ENCODE measurements at places on chromosomes 7 and 10.

- DNase-seq = no peak
Observed at GRCh38 chr10:62147425-62147824, 121.2 kb downstream of the RTKN2 start.

DNA sequence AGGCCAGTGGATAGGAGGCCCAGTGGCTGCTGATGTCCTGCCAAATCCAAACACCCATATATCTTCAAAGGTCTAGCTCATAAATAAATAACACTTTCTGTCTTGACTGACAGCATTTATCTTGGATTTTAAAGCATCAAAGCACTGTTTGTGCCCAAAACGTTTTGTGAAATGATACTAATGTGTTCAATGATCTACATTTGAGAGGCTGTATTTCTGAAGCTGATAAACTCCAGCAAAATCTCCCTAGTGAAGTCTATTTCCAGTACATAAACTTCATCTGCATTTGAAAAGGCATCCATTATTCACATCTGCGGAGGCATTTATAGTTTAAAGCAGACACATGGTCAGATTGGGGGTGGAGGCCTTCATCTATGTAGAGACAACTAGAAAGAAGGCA is 276.3 kb downstream of the HPSE2 start:
- no peak for DNase-seq

DNA sequence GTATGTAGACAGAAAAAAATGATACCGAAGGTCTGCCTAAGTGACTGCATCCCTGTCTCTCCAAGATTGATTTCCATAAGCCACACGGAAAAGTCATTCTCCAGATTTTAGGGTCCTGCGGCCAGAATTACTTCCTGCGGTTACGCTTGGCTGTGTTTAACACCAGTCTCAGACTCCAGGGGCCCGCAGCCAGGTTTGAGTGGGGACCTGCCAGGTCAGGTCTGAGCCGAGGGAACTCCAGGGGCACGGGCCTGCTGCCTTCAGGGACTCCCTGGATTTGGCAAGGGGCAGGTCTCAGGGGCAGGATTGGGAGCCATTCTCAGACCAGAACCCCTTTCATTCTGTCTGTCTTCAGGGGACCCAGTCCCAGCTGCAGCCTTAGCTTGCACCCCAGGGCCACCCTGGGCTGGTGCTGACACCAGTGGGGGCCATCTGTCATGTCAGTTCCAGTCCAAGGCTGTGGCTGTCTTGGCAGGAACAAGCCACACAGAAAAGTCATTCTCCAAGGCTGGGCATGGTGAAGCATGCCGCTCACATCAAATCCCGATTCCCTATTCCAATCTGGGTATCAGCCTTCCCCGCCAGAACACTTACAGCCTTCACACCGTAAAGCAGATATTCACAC is 39.0 kb downstream of the TMEM120A start:
- DNase-seq = no peak

DNA sequence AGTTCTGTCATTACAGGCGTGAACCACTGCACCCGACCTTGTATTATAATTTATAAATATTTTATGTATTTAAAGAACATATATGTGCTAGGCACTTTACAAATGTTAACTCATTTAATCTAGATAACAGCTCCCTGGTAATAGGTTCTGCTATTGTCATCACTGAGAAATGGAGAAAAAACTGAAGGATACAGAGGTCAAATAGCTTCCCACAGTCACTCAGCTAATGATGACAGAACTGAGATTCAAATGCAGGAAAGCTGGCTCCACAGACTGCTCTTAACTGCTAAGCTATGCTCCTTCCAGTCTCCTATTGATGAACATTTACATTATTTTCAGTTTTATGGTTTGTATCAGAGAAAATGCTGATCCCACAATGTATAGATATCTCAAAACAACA is 28.9 kb downstream of the NXPH1 start:
- DNase-seq = no peak

- DNase-seq = no peak
Observed at GRCh38 chr7:69843653-69844052, 245.4 kb downstream of the AUTS2 start.

GRCh38 chr10:44576702-44577191 is 191.8 kb upstream of the CXCL12 start:
- DNase-seq = no peak

DNA sequence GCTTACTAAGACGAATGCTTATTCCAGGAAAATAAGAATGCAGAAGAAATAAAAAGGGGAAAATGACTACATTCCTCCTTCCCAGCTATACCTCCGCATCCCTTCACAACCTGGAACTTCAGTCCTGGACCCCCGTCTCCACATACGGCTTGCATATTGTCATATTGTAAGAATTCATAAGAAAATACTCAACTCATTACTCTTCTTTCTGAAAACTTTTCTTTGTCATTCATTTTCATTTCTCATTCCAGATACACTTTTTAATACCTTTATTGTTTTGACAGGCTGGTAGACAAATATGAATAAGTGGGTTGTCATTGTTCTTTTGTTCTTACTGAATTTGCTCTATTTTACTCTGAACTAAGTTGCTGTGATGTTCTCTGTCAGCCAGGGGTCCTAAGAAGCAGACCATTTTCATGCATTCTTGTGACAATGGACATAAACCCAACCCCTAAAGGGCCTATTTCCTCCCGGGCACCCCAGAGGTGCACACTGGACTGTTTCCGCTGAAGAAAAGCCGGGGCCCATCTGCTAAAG is 23.3 kb upstream of the SFTPA2 start:
- no peak for DNase-seq

DNA sequence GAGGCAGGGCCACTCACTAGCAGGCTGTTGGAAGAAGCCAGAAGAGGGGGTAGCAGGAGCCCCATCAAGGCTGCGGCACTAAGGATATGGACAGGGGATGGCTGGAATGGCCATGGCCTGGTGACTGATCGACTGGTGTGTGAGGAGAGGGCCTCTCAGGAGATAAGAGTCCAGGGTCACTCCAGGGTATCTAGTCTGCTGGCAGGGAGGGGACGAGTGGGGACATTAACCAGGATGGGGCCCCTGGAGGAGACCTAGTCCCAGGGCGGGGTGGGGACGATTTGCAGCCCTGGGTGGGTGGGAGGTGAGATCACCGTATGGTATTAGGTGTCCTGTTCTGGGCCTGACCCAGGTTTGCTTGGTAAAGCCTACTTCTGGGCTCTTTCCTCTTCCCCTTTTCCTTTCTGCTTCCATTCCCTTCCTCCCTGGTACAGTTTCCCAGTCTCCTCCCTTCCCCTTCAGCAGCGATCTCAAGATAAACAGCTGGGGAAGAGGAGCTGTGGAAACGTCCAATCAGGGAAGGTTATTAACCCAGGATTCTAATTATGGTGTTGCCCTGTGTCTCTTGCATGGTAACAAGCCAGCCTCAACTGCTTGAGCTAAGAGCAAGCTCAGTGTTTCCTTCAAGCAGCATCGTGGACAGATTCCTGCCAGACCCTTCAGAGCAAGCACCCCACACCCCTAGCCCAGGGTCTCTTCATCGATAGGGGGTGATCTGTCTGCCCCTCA is 233.2 kb downstream of the RPS24 start:
- DNase-seq = no peak

GRCh38 chr7:69067397-69067796 is 530.9 kb upstream of the AUTS2 start:
- no peak for DNase-seq

DNA sequence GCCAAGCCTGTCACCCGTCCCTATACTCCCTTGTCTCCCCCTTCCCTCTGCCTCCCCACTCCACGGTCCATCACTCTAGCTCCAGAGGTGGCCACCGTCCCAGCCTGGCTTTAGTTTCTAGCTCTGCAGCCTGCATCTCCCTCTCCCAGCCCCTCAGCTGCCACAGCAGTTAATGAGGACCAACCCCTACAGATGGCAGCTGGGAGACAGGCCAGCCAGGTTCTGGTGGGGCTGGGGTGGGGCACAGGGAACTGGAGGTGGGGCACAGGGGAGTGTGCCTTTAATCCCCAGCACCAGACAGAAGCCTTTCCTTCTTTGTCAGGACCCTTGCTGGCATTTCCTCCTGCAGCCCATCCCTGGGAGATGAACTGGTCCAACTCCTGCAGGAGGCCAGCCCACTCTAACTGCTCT is 21.1 kb downstream of the UNC5B start:
- no peak for DNase-seq

GRCh38 chr7:103129702-103130549 is 19.0 kb downstream of the NAPEPLD start:
- DNase-seq = no peak

DNA sequence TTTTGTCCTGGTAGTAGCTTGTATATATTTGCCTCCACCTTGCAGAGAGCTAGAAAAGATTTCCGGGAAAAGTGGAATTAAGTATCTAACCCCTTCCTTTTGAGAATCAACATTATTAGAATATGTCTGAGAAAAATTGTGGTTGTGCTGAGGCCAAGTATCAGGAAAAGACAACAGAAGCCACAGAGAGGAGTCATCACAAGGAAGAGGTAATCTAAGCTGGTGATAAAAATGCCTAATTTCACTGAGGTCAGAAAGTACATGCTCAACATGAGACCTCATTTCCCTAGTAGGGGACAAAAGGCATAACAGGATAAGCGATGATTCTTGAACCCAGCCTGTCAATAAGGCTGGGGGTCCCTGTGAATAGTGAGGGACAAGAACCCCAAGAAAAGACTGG is 97.0 kb upstream of the PDE1C start:
- DNase-seq = no peak

DNA sequence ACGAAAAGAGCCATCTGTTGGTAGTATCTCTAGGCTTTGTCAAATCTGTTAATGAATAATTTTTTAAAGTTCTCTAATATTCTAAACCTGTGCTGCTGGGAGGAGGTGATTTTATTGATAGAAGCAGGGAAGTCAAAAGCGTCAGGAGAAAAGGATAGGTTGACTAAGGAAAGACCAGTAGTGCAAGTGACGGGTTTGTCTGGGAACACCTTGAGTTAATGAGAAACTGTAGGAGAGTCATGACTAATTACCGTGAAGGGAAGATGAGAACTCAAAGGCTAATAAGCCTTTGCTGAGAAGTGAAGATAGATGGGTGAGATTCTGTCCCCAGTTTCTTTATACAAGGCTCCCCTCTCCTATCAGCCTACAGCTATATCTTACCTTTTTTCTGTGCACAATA is 5.0 kb upstream of the PDK4 start:
- DNase-seq = no peak

DNA sequence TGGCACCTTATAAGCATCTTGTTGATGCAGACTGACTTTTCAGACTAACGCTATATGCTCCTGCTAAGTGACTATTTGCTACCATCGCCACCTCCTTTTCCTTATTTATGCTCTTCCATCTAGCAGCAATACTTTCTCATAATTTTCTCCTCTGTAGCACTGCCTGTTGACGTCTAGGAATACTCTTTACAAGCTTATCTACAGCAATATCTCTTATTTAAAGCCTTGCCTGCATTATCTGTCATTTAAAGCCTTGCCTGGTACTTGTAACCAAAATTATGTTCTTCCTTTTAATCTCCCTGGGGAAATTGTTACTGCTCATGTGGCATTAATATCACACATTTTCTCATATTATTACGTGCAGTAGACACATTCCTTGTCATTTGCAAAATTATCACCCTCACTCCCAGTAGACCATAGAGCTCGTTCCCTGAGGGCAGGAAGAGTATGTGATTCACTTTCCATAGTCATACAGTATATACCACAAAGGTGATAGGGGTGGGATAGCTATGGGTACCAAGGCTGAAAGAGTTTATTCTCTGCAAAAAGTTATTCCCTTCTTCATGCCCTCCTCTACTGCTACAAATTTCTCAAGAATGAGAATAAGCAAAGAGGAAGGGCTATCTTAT is 359.7 kb upstream of the PCDH15 start:
- no peak for DNase-seq

DNA sequence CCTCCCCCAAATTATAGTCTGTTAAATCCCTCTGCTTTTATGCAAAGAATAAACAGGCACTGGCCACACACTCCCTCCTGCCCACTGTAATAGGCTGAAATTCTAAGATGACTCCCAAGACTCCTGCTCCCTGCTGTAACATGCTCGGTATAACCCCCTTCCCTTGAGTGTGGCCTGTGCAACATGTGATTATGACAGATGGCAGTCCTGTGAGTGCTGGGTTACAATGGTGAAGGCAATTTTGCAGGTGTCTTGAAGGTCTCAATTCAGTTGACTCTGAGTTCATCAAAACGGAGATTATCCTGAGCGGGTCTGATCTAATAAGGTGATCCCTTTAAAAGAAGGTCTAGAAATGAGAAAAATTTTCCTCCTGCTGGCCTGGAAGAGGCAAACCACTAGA is 55.9 kb downstream of the CREB3L2 start:
- no peak for DNase-seq

- peak; percentile 88 for DNase-seq
Observed at GRCh38 chr10:124992462-124993344, 50.8 kb downstream of the ZRANB1 start.

DNA sequence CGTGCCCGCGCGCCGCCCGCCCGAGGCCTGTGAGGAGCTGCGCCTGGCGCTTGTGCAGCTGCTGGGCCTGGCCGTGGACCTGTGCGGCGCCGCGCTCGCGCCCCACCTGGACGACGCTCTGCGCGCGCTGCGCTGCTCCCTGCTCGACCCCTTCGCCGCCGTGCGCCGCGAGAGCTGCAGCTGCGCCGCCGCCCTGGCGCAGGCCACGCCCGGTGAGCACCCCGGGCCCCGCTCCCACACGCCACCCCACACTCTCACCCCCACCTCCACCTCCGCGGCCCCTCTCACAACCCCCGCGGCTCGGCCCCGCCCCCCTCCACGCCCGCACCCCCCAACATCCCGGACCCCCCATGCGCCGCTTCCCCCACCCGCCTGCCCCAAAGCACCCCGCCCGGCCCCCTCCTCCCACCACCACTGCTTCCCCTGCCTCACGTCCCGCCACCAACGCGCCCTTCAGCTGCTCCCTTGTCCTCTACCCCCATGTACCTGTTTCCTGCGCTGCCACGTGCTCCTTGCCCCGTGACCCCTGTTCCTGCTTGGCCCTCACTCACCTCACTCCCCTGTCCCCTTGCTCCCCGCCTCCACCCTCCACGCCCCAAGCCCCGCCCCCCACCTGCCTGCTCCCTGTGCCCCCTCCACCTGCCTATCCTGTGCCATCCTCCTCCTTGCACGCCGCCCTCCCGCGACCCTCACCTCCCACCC is at the start of gene PRKAR1B:
PRKAR1B (minus strand) TSS at position 178 of the 702 bp plus-strand sequence. CDS start 15,776 bp downstream, outside the sequence.
- DNase-seq = peak; percentile 3

DNA sequence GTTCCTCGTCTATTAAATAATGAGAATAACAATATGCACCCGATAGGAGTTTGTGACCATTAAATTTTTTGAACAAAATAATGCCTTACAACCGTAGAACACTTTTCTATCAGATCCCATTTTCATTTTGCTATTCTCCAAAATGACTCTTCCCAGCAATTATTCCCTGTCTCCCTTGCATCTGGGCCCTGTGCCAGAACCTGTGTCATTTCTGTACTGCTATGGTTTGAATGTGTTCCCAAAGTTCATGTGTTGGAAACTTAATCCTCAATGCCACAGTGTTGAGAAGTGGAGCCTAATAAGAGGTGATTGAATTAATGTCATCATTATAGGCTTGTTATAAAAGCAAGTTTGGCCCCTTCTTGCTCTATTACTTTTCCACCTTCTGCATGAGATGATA is 33.2 kb upstream of the SMNDC1 start:
- no peak for DNase-seq

DNA sequence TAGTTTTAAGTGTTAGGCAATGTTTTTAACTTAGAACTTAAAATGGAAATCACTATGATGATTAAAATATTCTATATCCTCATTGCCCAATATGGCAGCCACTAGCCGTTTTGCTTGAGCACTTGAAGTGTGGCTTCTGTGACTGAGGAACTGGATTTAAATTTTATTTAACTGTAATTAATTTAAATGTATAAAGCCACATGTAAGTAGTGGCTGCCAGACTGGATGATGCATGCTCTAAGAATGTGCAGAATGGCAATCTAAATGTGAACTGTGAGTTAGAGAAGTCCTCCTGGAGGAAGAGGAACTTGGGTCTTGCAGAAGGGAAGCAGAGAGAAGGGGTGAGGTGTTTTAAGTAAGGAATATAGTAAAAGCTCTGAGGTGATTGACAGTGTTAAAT is 451.4 kb downstream of the SUGCT start:
- no peak for DNase-seq
